HuH-7 (cell line): ENCODE measurements at places on chromosomes 3 and 15.
A peak's percentile ranks its signal among the peaks of the same experiment; 100 is the strongest.

DNA sequence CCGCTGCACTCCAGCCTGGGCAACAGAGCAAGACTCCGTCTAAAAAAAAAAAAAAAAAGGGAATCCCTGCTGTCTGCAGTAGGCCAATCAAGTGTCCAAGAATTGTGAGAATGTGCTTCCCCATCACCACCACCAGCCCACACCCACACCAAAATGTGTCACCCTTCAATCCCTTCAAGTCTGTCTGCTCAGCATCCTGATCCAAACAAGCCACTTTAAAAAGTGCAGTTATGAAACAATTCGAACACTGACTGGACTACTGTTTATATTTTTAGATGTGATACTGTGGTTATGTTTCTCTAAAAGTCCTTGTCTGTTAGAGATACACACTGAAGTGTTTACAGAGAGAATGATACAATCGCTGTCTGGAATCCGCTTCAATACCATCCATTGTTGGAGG, 78.1 kb upstream of the CGNL1 start:
- DNase-seq = no peak

- DNase-seq = no peak
Measured at GRCh38 chr3:178325330-178325729, 210.9 kb upstream of the KCNMB2 start.

DNA sequence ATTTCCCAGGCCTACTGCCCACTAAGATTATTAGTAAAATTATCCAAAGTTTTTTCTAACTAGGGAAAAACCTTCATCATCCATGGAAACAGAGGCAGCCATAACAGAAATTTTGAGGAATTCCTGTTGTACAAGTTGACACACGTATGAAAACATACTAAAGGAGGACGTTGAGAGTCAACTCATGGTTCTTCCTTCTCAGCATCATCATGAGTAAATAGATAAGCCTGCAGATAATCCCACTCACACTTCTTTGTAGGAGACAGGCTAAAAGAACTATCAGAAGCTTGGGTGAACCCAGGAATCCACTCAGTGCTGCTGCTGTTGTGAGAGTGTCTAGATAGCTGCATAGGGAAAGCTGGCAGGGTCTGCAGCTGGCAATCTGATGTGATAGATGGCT, 694.8 kb upstream of the NR2F2 start:
- DNase-seq = no peak

DNA sequence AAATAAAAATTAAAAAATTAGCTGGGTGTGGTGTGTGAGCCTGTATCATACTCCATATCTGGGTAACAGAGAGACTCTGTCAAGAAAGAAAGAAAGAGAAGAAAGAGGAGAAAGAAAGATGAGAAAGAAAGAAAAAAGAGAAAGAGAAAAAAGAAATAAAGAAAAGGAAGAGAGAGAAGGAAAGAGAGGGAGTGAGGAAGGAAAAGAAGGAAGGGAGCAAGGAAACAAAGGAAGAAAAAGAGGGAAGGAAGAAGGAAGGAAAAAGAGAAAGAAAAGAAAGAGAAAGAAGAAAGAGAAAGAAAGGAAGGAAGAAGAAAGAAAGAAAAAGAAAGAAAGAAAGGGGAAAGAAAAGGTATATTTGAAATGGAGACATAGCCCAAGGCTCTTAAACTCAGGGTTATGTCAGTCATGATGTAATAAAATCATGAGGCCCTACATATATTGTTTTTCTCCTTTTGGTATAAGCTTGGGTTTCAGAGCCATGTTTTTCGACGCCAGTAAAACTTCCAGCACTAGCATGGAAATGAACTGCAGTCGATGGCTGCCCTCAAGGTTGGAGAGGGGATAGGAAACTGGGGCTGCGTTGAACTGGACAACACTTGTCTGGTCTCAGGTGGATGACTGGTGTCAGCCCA, 38.0 kb upstream of the RFTN1 start:
- no peak for DNase-seq

- DNase-seq = peak; percentile 15
Measured at GRCh38 chr3:177973241-177973840, 562.9 kb upstream of the KCNMB2 start.

DNA sequence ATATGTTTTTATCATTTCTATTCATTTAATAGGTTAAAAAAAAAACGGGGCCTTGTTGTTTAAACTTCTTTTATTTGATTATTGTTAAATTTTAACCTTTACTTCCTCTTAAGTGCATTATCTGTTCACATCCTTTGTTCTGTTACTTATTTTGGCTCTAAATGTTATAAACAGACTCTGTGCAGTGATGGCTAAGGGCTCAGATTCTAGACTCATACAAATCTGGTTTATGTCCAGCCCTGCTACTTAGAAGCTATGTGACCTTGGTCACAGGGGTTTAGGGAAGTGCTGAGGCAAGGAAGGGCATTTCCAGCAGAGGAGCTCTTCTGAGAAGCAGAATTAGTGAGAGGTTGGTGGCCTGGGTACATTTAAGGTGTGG, 55.3 kb upstream of the VILL start:
- DNase-seq = no peak

DNA sequence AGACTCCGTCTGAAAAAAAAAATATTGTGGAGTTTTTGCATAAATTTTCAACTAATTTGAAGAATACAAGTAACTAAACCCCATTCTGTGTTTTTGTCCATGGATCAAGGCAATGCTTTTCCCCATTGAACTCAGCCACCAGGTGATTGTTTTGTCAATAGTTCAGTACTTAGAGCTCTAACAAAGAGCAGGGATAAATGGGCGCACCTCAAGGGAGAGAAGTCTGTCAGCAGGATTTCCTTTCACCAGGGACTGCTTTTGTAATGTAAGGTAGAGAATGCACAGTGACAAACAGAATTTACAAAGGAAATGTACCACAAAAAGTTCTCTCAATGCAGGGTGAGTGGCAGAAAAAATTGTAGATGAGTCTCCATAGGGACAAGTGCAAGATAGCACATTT, 10.8 kb upstream of the ATP13A5 start:
- no peak for DNase-seq

DNA sequence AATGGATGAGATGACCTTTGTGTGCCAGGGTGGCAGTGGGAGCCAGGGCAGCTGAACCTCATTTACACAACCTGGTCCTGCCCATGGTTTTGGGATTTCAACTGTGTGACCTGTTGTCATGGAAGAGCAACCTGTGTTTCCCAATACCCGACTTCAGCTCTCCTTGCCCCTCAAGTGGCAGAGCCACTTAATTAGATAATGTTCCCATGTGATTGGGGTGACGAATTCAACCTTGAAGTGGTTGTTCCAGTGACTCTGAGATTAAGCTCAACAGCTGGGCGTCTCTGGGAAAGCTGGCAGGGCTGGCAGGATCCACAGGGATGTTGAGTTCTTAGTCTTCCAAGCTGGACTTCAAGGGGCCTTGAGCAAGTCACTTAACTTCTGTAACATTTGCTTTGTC, 71.0 kb downstream of the THSD4 start:
- DNase-seq = no peak

GRCh38 chr3:124760601-124761000, 30.3 kb downstream of the UMPS start:
- DNase-seq = peak; percentile 54

- DNase-seq = no peak
Measured at GRCh38 chr3:102478160-102478559, 43.3 kb downstream of the ZPLD1 start.

GRCh38 chr3:106161246-106161645, 292.4 kb upstream of the CBLB start:
- DNase-seq = no peak

DNA sequence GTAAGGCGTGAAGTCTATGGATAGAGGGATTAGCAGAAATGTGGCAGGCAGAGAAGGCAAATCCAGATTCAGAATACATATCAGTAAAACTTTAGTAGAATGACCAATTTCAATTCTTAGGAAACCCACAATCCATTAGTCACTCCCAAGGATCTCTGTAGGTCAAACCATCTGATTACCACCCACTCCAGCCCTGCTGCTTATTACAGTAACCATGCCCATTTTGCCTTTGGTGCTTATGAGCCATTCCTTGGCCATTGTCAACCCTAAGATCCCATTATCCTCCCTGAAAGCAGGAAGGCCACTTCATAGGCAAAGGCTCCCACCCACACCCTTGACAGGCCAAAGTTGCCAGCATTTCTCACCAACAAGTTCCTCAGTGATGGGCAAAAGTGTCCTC, 5.1 kb upstream of the KLHL40 start:
- DNase-seq = no peak

DNA sequence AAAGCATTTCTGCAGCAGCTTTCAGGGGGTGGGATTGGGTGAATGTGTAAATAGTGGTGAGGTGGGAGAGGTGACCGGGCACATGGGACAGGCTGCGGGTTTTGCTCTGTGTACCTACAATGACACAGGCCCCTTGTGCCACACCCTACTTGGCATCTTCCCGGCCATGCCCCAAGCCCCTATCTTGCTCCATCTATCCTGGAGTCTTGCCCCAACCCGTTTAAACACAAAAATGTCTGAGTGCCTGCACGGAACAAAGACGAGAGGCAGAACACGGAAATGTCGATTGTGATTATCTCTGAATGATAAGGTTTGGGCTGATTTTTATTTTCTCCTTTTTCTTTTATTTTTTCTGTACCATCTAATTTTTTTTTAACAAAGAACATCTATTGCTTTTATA, 46.0 kb upstream of the SLC6A1 start:
- DNase-seq = no peak

- DNase-seq = no peak
Measured at GRCh38 chr3:195080125-195080524, 190.8 kb downstream of the XXYLT1 start.

DNA sequence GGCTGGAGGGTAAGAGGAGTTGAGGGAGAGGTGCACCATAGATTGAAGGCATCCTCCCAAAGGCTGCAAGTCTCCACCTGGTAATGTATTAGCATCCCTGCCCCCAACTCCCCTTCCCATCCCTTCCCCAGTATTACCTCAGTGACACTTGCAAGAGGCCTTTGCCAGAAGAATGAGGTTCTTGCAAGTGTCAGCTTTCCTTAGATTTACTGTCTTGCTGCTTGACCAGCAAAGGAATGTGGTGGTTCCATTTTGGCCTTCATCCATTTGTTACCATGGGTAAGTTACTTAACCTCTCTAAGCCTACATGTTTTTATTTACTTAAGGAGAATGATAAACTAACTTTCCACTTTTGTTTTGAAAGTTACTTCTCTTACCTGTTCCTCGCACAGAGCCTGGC, 108.9 kb downstream of the LRTM1 start:
- DNase-seq = no peak
